Kidney capillary endothelial cell (primary cell): ENCODE measurements at places on chromosomes 2 and 18.

- DNase-seq: no peak
These were observed 198.9 kb upstream of the NABP1 start for GRCh38 chr2:191478799-191479679.

- DNase-seq: no peak
These were observed 35.1 kb upstream of the RTN4 start for GRCh38 chr2:55085113-55086040.

DNA sequence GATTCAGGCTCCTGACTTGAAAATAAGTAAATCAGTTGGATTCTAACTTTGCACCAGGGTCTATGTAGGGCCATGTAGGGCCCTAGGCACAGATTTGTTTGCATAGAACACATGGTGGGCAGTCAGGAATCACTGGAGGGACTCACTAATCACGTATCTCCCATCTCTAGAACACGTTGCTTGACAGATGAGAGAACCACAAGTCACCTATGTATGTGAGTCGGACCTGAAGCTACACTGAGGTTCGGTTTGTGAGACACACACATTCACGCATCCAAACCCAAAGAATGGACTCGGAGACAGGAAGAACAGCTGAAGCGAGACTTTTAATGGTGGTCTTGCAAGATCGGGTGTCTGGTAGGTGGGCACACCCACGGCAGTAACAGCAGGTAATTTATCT is 157.0 kb downstream of the ZNF516 start:
- DNase-seq: no peak

- no peak for DNase-seq
These were observed at the start of gene DAW1 for GRCh38 chr2:227871375-227871791. Gene DAW1, plus strand, starts transcription at chr2:227871631. Its CDS starts 59 bp downstream, at chr2:227871690.

DNA sequence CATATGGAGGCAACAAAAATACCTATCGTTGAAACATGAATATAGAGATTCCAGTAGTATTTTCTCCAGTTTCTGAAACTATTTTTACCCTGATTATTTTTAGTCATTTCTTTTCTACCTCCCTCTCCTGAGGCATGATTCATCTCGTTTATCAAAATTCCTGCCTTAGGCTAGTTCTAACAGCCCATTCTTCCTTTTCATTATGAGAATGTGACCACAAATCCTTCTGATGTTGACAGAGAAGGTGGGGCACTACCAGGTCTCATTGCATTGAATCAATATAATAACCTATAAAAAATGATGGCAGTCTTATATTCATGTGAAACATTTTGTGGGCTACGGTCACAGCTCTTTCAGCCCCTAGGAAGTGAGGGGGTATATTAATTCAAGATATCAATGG is 406.5 kb upstream of the UBE2E3 start:
- DNase-seq: no peak
